ENCODE measurements at places on chromosomes 11 and 22. TPM values are rescaled to one million over a fixed set of nuclear protein-coding genes. Genes with fewer than 3 reads are reported as not detected.

Gene LARGE2
- not detected for total RNA-seq

- DNase-seq: no peak
- H3K27me3 ChIP-seq: no peaks in the 10 kb centered on the region
- no peak overlapping the region for H3K4me3 ChIP-seq
- H3K27ac ChIP-seq: no peak overlapping the region
These were observed 96.9 kb upstream of the RTL6 start for GRCh38 chr22:44594951-44595350.

- no peaks in the 10 kb centered on the region for H3K36me3 ChIP-seq
- no peak overlapping the region for H3K4me3 ChIP-seq
- H3K27ac ChIP-seq: no peak overlapping the region
- no peak for DNase-seq
These were observed 113.7 kb downstream of the IGLL1 start for GRCh38 chr22:23466351-23466750.

DNA sequence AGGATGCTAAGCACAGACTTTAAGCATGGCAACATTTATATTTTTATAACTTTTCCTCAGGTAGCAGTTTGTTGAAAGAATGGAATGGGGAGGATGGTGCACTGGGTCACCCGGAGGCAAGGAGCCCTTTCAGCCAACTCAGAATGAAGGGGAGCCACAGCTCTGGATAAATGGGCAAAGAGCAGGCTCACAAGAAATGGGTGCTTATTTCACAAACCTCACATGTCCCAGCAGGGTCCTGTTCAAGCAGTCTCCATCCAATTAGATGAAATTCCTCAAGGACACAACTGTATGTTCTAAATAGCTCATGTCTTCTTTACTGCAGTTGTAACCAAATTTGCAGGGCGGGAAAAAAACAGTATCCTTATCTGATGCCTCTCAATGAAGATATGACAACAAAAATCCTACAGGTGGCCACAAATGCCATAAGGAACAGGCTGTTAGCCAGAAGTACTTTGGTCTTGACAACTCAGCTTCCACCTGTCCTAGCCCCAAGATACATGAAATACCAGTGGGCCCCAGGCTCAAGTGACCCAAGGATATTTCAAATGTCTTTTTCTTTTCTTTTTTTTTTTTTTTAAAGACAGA lies 48.2 kb downstream of the MAPK1 start:
- DNase-seq: no peak
- no peaks in the 10 kb centered on the region for H3K36me3 ChIP-seq
- H3K4me3 ChIP-seq: no peak overlapping the region
- H3K27ac ChIP-seq: no peak overlapping the region

Gene CAVIN3
- total RNA-seq: 307 TPM

Measured in SJSA1 (cell line).